Stimulated activated CD4-positive, alpha-beta T cell treated with anti-CD3 and anti-CD28 coated beads, TNF-alpha, amount 100 ng/mL, for 4 hours (primary cell): ENCODE measurements at places on chromosomes 3 and 15.

DNA sequence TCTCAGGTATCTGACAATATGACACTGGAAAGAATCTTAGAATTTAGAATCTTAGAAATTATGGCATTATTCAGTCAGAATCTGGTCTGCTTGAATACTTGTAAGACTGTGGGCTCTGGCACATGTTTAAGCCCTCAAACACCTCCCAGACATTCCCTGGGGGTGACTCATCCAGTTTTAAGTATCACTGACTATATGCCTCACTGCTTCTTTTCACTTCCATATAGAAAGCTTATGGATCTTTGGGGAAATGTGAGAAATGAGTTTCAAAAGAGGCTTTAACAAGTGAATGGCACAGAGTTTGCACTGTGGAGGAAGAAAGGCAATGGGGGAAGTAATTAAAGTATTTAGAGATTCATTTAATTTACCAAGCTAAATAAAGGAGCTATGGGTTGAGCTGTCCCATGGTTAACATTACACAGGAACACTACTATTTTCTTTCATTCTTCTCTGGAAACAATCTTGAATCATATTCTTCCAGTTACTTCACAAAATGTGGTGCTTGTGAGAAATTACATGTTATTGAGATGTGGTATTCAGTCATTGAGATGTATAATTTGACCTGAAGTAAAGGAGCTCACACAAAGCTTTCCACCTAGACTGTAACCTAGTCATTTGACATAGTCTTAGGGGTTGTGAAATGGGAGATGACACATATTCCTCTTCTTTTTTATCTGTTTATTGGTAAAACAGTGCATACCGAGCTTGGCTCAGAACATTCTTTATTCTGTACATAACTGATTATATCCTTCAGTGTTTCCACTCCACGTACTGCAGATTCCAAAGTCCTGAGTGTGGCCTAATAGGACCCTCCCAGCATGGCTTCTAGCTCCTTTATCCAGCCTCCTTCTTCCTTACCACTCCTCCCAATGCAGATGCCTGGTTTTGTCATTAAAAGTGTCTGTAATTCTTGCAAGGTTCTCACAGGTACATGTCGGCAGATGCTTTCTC, 544.6 kb upstream of the NECTIN3 start:
- no peak for DNase-seq

DNA sequence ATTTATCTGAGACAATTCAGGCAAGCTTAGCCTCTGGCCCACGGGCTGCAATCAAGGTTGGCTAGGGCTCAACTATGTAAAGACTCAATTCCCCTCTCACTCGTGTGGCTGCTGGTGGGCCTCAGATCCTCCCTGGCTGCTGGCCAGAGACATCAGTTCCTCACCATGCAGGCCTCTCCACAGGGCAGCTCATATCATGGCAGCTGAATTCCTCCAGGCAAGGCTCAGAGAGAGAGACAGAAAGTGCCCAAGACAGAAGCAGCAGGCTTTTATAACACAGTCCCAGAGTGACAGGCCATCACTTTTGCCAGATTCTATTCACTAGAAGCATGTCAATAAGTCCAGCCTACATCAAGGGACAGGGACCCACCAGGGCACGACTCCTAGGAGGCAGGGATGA, 63.2 kb downstream of the XXYLT1 start:
- DNase-seq: no peak

DNA sequence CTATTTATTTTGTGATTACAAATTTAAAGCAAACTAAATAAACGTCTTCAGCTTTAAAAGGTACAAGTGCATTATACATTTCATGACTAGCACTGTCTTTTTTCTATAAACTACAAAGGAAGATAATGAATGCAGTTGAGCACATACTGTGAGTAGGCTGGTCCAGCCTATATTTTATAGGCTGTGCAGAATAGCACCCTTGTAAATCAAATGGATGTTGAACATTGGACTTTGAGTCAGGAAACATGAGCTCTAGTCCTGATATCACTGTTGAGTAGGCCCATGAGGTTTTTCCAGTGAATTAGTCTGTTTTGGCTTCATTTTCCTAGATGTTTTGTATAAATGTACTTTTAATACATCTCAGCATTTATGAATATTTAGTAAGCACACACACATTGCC, 447.3 kb upstream of the KCNMB2 start:
- DNase-seq: no peak

- no peak for DNase-seq
Observed at GRCh38 chr3:111956995-111957734, 21.7 kb upstream of the ABHD10 start.

GRCh38 chr3:112639455-112640225, 1.3 kb downstream of the CCDC80 start:
- no peak for DNase-seq

DNA sequence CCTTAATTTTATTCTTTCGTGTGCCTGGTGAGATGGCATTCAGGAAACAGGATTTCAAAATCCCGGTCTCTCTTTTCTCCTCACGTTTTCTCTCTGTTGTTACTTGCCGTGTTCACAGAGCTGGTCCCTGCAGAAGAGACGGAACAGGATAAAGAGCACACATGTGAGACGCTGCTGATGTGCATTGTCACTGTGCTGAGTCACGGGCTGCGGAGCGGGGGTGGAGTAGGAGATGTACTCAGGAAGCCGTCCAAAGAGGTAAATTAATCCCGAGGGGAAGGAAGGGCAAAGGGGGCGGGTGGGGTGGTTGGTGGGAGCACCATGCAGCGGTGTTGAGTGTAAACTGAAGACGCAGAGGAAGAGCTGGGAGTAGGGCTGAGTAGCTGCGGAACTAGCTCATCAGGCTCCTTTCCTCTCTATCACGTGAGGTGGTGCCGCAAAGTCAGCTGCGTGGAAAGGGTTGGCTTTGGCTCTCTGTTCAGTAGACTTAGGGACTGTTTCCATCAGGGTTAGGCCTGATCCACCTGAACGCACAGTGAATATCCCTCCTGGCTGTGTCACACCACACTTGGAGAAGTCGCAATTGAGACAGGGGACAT, 164.8 kb upstream of the BHLHE40 start:
- no peak for DNase-seq

DNA sequence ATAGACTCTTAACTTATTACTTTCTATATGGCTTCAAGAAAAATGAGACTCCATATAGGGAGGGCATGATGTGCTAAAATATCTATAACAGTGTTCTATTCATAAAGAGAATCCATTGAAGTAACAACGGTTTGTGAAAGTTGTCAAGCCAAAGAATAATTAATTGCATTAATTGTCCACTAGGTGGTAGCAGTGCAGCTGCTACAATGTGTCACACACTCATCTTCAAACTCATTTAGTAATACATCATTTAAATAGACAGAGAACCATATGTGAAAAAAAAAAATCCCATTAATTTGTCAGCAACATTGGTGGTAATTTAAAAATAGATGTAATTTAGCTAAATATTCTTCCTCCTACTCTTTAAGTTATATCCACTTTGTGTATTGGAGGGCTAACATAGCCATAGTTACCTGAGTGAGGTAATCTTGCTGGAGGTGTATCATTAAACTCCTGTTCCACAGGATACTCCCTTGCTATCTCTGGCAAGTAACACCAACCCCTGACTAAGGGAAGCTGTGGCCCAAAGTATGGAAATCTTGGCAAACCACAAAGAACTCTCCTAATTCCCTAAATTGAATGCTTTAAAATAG, 3.7 kb upstream of the CPA3 start:
- no peak for DNase-seq

DNA sequence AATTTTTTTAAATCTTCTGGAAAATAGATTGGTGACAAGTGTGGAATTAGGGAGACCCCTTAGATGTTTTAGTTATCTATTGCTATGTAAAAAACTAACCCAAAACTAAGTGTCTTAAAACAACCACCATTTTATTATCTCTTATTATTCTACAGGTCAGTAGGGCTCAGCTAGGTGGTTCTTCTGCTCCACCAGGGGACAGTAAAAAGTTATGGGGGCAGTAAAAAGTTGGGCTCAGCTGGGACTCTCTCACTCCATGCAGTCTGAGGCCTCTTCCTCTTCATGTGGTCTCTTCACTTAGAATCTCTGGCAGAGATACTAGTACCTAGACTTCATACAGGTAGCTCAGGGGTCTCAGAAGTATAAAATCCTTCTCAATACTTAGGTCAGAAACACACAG, 18.0 kb upstream of the DIS3L start:
- no peak for DNase-seq

- DNase-seq: no peak
Observed at GRCh38 chr3:19074257-19074900, 73.9 kb upstream of the KCNH8 start.

DNA sequence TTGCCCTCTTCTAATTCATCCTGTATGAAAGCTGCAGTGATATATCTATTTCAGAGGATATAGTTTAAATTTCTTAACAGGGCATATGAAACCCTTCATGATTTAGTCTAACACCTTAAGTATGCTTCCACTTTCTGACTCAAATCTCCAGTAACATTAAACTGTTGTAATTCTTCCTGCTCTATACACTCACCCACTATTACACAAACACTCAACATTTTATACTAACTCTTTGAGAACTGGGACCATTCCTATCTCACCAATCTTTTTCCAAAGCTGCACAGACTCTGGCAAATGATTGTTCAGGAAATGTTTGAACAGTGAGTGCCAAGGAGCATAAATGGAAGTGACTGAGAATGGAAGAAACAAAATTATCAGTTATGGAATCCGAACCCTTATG, 560.4 kb upstream of the DPPA4 start:
- no peak for DNase-seq

- DNase-seq: peak; percentile 14
Observed at GRCh38 chr3:126474498-126475412, 936 bp downstream of the ZXDC start.

DNA sequence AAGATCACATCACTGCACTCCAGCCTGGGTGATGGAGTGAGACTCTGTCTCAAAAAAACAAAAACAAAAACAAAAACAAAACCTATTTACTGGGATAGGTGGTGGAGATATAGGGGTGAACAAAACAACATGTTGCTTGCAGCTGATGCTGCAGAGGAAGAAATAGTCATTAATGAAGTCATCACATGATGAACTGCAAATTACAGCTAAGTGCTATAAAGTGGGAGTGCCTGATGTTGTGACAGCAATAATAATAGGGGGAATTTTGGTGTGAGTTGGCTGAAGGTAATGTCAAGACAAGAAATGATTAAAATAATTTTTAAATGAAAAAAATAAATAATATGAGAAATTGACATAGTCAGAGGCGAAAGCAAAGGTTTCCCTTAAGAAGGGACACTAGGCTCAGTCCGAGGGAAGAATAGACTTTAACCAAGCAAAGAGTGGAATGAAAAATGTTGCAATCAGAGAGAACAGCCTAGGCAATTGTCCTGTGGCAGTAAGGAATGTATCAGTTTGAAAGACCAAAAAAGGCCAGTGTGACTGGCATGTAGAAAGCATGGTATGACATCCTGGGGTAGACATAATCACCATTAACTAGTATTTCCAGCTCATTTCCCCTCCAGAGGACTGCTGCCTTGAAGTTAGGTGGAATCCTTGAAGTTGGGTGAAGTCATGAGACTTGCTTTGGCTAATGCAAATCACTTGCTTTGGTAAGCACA, 14.7 kb upstream of the PIK3CB start:
- no peak for DNase-seq

DNA sequence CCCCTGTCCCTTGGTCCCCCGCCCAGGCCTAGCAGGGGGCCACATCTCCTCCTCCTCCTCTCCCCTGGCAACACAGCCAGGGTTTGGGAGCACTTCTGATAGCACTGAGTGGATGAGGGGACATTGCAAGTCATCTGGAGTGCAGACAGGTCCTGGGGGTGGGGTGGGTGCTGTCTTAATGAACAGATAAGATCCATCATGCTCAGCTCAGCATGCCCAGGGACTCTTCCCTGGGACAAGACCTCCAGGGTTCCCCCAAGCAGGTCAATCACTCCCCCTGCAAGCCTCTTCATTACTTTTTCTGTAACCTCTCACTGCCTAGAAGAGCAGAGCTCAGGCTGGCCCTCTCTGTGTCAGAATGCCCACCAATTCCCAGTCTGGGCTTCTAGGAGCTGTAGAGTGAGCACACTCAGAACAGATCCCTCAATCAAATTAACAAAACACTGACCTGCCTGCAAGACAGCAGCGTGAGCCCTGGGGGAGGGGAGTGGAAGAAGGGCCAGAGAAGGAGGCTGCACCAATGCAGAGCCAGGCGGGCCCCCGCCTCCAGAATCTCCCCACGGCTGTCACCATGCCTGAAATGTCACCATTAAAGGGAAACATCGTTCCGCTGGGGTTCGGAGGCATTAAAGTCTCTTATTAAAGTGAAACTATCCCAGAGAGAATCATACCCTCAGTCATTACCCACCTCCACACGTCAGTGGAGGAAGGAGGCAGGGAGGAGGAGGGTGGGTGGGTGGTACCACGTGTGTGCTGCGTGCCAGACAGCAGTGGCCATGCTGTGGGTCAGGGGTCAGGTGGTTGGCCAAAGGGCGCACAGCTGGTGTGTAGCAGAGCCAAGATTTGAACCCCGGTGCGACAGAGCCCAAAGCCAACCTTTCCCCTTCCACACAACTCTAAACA, 114.7 kb upstream of the LINGO1 start:
- DNase-seq: no peak

DNA sequence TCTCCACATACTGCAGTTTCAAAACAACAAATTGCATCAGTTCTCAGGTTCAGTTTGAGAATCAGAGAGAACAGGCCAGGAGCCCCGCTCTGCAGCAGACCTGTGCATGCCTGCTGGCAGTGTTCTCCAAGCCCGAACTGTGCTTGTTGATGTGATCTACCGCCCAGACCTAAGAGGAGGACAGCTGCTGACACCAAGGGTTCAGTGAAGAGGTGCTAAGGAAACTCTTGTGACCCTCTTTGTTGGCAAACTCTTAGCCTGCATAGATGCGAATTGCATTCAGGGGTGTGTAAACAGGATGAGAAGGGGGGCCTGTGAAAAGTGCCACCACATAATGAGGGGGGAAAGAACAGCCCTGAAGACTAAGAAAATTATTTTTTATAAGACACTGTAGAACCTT, 89.8 kb downstream of the PDE8A start:
- DNase-seq: no peak

DNA sequence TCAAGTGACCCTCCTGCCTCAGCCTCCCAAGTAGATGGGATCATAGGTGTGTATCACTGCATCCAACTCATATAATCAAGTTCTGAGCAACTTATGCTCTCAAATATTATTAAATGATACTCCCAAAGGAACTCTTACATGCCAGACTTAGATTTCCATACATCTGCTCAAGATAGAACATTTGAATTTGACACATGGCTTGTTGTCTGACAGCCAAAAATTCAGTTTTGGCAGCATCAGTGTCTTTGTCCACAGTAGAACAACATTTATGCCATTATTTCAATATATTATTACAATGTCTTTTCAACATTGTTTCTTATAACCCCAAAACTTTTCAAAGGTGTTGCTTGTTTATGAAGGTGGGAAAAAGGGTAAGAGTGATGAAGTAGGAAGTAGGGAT, 116.2 kb downstream of the SUCNR1 start:
- no peak for DNase-seq

- peak; percentile 49 for DNase-seq
Observed at GRCh38 chr3:47163169-47164006, 525 bp downstream of the SETD2 start.

- DNase-seq: no peak
Observed at GRCh38 chr3:151578495-151578894, 117.6 kb upstream of the IGSF10 start.
